Stimulated activated CD8-positive, alpha-beta memory T cell treated with anti-CD3 and anti-CD28 coated beads, Interleukin-7, amount 100 ng/mL, for 48 hours (primary cell): ENCODE measurements at places on chromosomes 7 and 10.

DNA sequence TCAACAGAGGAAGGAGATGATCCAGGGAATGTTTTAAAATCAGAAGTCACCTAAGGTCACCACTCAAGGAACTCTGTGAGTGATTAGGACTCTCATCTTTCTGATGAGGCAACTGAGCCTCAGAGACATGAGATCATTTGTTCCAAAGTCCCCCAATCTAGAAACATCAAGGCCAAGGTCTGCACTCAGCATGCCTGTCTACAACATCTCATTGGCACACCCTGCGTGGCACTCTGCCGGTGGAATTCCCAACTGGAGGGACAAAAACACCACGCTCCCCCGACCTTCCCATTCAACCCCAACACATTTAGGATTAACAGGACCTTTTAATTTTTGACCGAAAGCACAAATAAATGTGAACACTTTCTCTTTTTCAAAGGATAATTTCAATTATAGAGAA, 31.4 kb downstream of the CPXM2 start:
- DNase-seq: no peak

DNA sequence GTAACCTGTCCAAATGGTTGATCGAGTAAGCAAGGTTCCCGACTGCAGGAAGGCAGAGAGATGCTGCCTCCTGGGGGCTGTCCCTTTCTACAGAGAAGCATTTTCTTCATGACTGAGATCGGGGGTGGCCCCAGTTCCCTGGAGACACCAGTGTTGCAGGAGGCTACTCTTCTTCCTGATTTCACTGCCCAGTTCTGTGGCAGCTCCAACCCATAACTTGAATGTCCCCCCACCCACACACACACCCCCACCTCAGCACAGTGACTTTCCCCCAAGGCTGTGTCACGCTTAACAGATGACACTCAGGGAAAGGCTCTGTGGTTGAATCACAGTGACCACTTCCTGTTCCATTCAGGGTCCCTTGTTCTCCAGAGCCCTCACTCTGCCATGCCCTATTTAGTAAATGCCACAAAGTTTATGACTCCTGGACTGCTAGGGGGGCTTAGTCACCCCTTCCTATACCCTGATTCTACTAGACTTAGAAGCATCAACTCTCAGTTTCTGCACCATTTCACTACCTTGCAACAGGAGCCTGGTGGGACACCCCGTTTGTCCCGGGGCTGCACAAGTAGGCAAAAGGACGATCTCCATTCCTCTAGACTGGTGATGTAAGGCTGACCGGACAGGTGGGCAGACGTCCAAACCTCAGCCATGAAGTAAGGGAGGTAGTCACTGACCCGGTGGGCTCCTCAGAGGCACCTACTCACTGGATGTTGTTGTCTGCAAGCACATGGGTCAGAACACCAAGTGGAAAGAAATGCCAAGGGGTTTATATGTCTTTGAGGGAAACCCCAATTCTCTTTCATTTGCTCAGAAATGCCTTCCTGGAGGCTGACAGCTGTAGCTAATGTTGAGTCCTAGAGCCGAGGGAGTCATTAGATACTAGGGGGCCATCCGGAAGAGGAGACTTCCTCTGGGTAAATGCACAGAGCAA, 31.3 kb upstream of the SMC3 start:
- peak; percentile 70 for DNase-seq

- DNase-seq: no peak
Measured at GRCh38 chr7:21472029-21472428, 44.1 kb downstream of the SP4 start.

GRCh38 chr7:20783125-20783699, 3.5 kb downstream of the SP8 start:
- no peak for DNase-seq

DNA sequence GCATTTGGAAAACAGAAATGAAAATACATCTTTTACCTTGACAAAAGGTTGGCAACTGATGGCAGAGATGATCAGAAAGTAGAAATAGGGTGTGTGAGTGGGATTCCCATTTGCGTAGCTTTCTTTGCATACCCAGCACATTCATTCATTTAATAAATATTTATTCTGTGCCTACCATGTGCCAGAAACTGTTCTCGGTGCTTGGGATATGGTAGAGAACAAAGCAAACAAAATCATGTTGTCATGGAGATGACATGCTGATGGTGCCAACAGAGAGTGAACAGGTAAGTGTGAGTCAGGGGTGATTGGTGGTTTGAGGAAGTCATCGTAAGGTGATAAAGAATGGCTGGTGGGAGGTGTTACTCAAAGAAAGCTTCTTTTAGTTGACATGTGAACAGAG, 45.4 kb downstream of the CACNB2 start:
- no peak for DNase-seq

GRCh38 chr10:105827133-105827532, 1186.0 kb downstream of the SORCS3 start:
- DNase-seq: no peak

- DNase-seq: no peak
Measured at GRCh38 chr10:114458216-114458920, 54.1 kb upstream of the AFAP1L2 start.

GRCh38 chr7:16484453-16485158, 19.1 kb upstream of the SOSTDC1 start:
- DNase-seq: no peak

DNA sequence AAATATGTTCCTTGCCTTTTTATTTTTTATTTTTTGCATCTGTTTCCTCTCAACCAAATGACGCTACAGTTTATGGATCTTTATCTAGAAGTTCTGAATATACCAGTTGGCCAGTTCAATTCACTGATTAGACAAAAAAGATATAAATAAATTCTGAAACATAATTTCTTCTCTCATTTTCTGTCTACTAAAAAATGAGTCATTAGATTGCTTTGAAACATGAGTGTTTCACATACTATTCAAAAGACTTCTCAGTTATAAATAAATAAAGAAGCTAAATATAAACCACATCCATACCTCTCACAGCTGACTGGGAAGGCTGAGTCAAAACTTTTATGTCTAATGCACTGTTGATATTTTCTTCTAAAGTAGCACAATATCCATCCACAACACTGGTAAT, 97.6 kb upstream of the GPR22 start:
- no peak for DNase-seq

GRCh38 chr10:16470747-16471146, 33.9 kb downstream of the PTER start:
- DNase-seq: no peak

- DNase-seq: no peak
Measured at GRCh38 chr7:111987115-111987826, 218.9 kb downstream of the DOCK4 start.

DNA sequence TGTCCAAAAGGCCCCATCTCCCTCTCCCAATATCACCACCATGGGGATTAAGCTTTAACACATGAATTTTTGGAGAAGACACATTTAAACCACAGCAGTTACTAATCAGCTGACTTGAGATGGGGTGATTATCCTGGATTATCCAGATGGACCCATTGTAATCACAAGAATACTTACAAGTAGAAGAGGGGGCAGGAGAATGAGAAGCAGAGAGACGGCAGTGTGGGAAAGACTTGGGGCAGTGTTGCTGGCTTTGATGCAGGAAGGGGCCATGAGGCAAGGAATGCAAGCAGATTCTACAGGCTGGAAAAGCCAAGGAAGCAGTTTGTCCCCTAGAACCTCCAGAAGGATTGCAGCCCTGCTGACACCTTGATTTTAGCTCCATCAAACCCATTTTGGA, 30.7 kb upstream of the INMT start:
- DNase-seq: no peak
